ENCODE measurements at places on chromosomes 12 and 14.

DNA sequence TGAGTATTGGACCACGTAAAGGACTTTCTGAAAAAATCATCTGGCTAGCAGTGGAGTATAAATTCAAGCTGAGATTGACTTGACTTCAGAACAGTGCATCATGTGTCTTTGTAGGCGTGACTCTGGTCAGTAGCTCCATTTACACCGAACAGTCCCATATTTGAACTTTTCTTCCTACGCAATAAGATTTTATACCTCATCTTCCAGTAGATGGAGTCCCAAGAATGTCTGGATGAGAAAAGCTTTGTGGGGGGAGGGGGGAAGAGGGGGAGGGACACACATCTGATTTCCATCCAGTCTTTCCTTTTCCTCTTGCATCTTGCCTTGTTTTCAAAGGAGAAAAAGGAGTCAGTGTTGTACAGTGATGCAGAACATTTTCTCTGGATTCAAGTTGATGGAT is 241.0 kb downstream of the EMP1 start:
- DNase-seq: no peak
- no peak overlapping the region for H3K4me3 ChIP-seq
- H3K36me3 ChIP-seq: no peaks in the 10 kb centered on the region
- no peaks in the 10 kb centered on the region for H3K4me1 ChIP-seq
- H3K27me3 ChIP-seq: peaks cover 4% of the 10 kb centered on the region

- H3K27ac ChIP-seq: no peak overlapping the region
- DNase-seq: no peak
- H3K4me3 ChIP-seq: no peak overlapping the region
Observed at GRCh38 chr12:89721291-89721987, 12.8 kb upstream of the ATP2B1 start.

GRCh38 chr14:85085981-85086380 is 444.0 kb upstream of the FLRT2 start:
- no peaks in the 10 kb centered on the region for H3K36me3 ChIP-seq
- no peak overlapping the region for H3K27ac ChIP-seq
- no peak overlapping the region for H3K4me3 ChIP-seq
- H3K27me3 ChIP-seq: no peaks in the 10 kb centered on the region
- DNase-seq: no peak

- no peaks in the 10 kb centered on the region for H3K4me1 ChIP-seq
- H3K27me3 ChIP-seq: no peaks in the 10 kb centered on the region
- DNase-seq: no peak
- H3K36me3 ChIP-seq: peaks cover 73% of the 10 kb centered on the region
- H3K27ac ChIP-seq: no peak overlapping the region
Observed at GRCh38 chr12:111732786-111733185, 33.9 kb upstream of the ALDH2 start.

DNA sequence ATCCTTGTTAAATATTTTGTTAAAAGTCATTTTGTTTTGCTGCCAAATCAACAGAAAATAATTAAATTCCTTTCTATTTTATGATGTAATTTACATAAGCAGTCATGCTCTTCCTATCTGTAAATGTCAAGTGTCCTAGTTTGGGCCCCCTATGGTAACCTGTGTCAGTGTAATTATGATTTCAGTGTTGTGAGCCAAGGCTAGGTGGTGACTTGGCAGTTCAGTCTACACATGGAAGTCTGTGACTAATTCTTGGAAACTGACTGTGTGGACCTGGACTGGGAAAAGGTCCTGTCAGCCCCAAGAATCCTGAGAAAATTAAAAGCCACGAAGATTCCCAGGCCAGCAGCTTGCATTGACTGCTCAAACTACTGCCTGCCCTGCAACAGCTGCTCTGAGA is 371.0 kb downstream of the FUT8 start:
- no peak overlapping the region for H3K4me3 ChIP-seq
- DNase-seq: no peak
- H3K4me1 ChIP-seq: no peaks in the 10 kb centered on the region
- H3K27ac ChIP-seq: no peak overlapping the region
- H3K27me3 ChIP-seq: peaks cover 9% of the 10 kb centered on the region
- H3K36me3 ChIP-seq: no peaks in the 10 kb centered on the region

Data from activated T-cell treated with anti-CD3 and anti-CD28 coated beads, Interleukin-2, amount 50 U/mL, for 24 hours (primary cell).